H1 (cell line): ENCODE measurements at places on chromosomes 4 and X. TPM values are rescaled to one million over a fixed set of nuclear protein-coding genes. Genes with fewer than 3 reads are reported as not detected.

Gene F9
- not detected in 2 replicates for polyA plus RNA-seq

Gene HMGN5
- 3.3 and 6.0 TPM in 2 replicates for polyA plus RNA-seq

Gene STAP1
- polyA plus RNA-seq = not detected in 2 replicates

Gene MAGEA8
- polyA plus RNA-seq = not detected in 2 replicates

Gene SPARCL1
- 0.36 and 0.51 TPM in 2 replicates for polyA plus RNA-seq

GRCh38 chrX:120331116-120331515 is 19.9 kb upstream of the TMEM255A start:
- no peaks in the 10 kb centered on the region for H3K36me3 ChIP-seq
- peaks cover 7% of the 10 kb centered on the region; the same call in 1 of the 2 replicates for H3K4me1 ChIP-seq
- no peak overlapping the region for H3K4me3 ChIP-seq

GRCh38 chr4:101862595-101862994 is 72.1 kb downstream of the BANK1 start:
- H3K27ac ChIP-seq = no peak overlapping the region
- no peak overlapping the region for H3K4me3 ChIP-seq
- no peak for DNase-seq
- no peaks in the 10 kb centered on the region for H3K27me3 ChIP-seq

- DNase-seq = no peak
- H3K36me3 ChIP-seq = no peaks in the 10 kb centered on the region
- no peak overlapping the region for H3K27ac ChIP-seq
- no peaks in the 10 kb centered on the region for H3K27me3 ChIP-seq
- H3K4me1 ChIP-seq = peaks cover 1% of the 10 kb centered on the region
Measured at GRCh38 chrX:153509592-153509991, 7.8 kb upstream of the ATP2B3 start.

DNA sequence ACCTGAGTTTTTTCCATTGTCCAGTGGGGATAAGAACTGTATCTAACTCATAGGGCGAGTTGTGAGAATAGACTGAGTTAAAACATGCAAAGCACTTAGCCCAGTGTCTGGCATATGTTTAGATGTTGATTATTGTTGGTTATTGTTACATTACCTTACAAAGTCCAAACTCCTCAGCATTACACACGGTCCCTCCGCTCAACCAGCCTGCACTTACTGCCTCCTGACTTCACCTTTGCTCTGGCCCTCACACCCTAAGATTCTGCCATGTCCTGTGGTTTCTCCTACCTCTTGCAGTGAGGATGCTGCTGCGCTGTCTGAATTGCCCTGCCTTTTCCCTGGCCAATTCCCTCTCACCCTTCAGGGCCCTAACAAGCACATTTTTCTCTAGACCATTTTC is 302.2 kb upstream of the GALNT7 start:
- H3K27me3 ChIP-seq = no peaks in the 10 kb centered on the region
- DNase-seq = no peak
- H3K4me1 ChIP-seq = no peaks in the 10 kb centered on the region
- no peak overlapping the region for H3K4me3 ChIP-seq

DNA sequence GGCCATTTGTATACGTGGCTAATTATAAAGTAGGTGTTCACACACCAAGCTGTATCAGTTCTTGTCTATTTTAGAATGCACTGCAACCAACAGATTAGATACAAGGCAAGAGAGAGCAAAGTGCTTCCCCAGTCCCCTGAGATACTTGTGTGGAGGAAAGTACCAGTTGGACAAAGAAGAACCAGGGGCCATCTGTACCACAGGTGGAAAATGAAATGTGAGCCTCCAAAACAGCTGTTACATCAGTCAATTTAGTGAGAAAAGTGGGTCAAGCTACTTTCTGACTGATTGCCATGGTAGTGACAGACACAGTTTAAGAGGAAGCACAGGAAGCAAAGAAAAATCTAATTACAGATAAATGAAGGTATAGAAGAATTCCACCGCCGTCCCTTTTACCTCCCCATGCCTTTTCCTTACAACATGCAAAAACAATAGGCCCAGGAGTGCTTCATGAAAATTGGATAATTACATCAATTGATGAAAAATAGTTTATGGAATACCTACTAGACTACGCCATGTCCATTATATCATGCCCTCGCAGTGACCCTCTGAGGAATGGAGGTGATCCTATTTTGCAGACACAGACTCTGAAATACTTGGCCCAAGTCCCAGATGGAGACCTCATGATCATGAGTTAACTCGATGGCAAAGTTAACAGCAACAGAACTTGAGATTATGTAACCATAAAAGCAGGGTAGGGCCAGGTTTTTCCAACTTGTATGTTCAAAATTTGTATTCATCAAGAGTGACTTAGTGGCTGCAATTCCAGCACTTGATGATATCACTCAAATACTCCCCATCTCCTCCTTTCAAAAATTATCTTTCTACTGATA is 15.8 kb downstream of the SMPX start:
- H3K27me3 ChIP-seq = no peaks in the 10 kb centered on the region
- H3K27ac ChIP-seq = no peak overlapping the region
- H3K4me1 ChIP-seq = peaks cover 4% of the 10 kb centered on the region; the same call in 1 of the 2 replicates
- no peak overlapping the region for H3K4me3 ChIP-seq
- no peaks in the 10 kb centered on the region for H3K36me3 ChIP-seq
